ENCODE measurements at places on chromosomes 7 and 10. TPM values are rescaled to one million over a fixed set of nuclear protein-coding genes. Genes with fewer than 3 reads are reported as not detected.

Gene AFAP1L2
- total RNA-seq = 5.7 TPM

Gene MLLT10
- total RNA-seq = 56.5 TPM

Gene HOXA10
- not detected for total RNA-seq

Gene CLRN3
- not detected for total RNA-seq

- no peaks in the 10 kb centered on the region for H3K4me1 ChIP-seq
- H3K27me3 ChIP-seq = no peaks in the 10 kb centered on the region
Measured at GRCh38 chr10:83978681-83979383, 160.5 kb upstream of the GHITM start.

DNA sequence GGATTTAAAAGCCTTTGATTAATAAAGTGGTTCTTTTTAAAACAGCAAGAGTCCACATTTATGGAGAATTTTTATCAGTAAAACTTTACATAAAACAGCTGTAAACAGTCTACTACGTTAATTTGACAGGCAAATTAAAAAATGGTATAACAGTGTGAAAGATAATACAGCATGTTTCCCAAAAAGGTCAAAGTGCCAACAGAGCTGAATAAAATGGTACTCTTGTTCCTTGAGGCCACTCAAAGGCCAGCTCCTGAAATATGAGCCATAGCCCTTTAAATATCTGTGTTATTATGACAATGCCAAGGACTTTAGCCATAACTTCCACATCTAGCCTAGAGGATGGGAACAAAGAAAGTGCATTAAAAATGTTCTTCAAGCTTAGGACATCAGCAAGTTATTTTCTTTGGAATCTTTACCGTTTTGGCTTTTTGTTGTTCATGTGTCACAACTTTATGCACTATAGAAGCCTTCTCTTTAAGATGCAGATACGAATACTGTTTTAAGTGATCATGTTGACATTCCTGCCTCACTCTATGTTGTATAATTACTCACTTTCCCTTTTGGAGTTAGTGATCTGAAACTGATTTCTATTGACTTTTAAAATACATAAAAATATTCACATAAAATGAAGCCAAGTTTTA is 165.6 kb downstream of the RNLS start:
- H3K4me3 ChIP-seq = no peak overlapping the region
- H3K36me3 ChIP-seq = no peaks in the 10 kb centered on the region
- H3K27me3 ChIP-seq = peaks cover 7% of the 10 kb centered on the region
- H3K4me1 ChIP-seq = peaks cover 14% of the 10 kb centered on the region
- no peak for DNase-seq

DNA sequence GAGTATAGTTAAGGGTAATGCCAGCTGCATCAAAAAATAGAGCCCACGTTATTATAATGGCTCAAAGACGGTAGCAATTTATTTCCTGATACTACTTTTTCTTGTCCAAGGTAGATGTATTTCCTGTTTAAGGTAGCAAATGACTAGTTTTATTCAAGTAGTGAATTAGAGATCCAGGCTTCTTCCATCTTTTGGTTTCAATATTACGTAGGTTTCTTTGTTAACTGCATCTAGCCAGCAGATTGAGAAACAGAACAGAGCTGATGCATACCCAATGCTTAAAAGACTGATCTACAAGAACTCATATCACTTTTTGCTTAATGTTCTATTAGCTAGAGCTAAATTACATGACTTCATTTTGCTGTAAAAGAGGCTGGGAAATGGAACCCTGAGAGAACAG is 992.1 kb downstream of the NRG3 start:
- no peaks in the 10 kb centered on the region for H3K27me3 ChIP-seq
- no peak for DNase-seq
- no peaks in the 10 kb centered on the region for H3K4me1 ChIP-seq
- no peaks in the 10 kb centered on the region for H3K36me3 ChIP-seq

- H3K4me1 ChIP-seq = peaks cover 22% of the 10 kb centered on the region
- H3K27me3 ChIP-seq = no peaks in the 10 kb centered on the region
- H3K36me3 ChIP-seq = peaks cover 8% of the 10 kb centered on the region
- H3K27ac ChIP-seq = peak overlapping the region; percentile 92
Measured at GRCh38 chr10:24722676-24723385, 856 bp downstream of the ARHGAP21 start.

GRCh38 chr7:65285906-65286864 is 87.5 kb upstream of the ZNF92 start:
- H3K36me3 ChIP-seq = no peaks in the 10 kb centered on the region
- H3K4me1 ChIP-seq = no peaks in the 10 kb centered on the region
- DNase-seq = no peak
- no peaks in the 10 kb centered on the region for H3K27me3 ChIP-seq
- no peak overlapping the region for H3K4me3 ChIP-seq
- H3K27ac ChIP-seq = no peak overlapping the region

Gene COL1A2
- total RNA-seq = 7,492 TPM

Gene CCL26
- total RNA-seq = not detected
